NCI-H1436 (cell line): ENCODE measurements at places on chromosomes 2 and 18.
A peak's percentile ranks its signal among the peaks of the same experiment; 100 is the strongest.

DNA sequence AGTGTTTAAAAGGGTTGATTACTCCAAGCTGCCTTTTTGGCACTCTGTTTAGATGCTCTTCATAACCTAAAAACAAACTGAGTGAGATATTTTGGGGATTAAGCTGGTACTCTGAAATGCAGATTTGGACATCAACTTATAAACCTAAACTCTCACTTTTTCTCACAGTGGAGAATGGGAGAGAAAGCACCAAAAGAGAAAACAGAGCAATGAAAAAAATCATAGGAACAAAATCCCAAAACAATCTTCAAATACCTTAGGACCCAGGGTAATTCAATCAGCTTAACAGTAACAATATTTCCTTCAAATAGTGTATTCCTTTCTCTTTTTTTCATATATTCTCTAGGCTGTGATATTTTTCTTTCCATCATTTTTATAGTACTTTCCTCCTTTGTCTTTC, 11.5 kb downstream of the LRP1B start:
- no peak for DNase-seq

GRCh38 chr2:231047923-231048915, 8.4 kb upstream of the PSMD1 start:
- DNase-seq, result no peak

GRCh38 chr2:127790694-127791529, 20.1 kb downstream of the WDR33 start:
- peak; percentile 11 for DNase-seq

DNA sequence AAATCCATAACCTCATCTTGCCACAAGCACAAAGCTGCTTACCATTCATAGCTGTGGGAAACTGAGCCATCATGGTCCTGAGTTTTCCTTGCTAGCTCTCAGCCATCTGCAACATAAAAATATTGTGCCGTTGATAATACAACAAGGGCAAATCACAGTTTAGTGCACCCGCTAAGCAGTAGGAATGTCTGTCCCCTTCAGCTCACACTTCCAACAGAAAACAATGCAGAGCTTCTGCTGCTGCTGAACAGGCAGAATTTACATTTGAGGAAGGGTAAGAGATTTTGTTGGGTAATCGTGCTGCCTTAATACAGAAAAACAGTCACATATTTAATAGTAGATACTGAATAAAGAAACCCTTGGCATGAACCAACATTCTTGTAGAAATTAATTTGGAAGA, 32.3 kb downstream of the ITSN2 start:
- DNase-seq, result no peak

- DNase-seq, result no peak
Measured at GRCh38 chr2:81437456-81438000, 1133.0 kb upstream of the LRRTM1 start.

DNA sequence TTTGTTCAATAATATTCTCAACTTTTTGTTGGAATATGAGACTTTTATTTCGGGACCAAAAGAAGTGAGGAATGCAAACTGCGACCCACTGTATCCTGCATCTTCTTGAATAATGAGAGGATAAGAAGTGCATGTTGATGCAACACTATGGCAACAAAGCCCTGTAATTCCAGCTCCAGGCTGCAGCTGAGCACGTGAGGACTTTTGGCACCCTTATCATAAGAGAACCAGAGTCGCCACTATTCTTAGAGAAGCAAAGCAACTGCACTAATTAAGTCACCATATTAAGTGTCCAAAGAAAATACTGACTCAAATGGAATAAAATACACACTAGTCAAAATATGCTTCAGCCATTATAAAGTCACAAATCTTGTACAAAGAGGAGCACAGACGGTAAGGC, 65.8 kb downstream of the FAM210A start:
- no peak for DNase-seq

DNA sequence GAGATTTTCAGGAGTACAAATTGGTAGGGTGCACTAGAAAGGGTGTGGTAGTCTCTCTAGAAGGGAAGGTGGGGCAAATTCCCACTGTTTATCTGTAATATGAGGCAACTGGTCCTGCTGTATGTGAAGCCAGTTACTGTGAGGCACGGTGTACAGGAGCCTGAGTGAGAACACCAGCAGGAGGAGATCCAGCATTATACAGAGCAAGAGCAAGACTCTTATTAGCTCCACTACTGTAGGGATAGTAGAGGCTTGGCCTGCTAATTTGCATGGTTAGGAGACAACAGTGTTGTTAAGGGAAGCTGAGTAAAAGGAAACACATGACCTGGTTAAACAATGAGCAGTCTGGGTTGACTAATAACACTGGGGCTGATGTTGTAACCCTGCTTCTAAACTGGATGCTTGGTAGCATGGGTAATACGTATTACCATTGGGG, 76.3 kb upstream of the WDSUB1 start:
- no peak for DNase-seq

DNA sequence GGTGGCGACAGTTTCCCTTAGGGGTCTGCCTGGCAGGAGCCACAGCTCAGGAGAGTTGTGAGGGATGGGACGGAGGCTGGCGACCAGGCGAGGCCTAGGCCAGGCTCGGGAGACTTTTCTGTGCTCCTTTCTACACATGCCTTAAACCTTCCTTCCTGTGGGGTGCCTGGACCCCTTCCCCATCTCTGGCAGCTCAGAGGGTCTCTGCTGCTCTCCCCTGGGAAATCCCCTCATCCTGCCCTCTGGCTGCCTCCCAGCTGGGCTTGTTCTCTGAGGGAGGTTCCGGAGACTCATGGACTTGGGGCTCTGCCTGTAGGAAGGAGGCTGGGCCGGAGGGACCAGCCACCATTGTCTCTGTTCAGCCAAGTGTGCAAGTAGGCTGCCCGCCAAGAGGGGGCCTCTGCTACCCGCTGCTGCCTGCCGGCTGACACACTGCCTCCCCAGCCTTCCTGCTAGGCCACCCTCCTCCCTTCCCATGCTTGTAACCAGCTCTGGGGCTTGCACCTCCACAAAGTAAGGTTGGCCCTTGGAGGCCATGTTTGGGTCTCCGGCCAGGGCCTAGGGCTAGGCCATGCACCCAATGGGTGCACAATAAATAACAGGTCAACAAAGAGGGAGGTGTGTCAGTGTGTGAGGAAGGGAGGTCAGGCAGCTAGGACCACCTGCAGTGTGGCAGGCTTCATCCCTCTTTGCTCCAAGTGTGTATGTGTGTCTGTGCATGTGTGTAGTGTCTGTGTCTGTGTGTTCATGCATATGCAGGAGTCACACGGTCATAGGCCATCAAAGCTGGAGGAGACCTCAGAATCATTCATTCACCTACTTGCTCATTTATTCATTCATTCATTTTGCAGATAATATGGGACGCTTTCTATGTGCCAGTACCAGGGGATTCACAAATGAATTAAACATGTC, 28.8 kb downstream of the PSD4 start:
- DNase-seq, result no peak

GRCh38 chr18:34194239-34194638, 30.5 kb downstream of the NOL4 start:
- DNase-seq, result no peak

DNA sequence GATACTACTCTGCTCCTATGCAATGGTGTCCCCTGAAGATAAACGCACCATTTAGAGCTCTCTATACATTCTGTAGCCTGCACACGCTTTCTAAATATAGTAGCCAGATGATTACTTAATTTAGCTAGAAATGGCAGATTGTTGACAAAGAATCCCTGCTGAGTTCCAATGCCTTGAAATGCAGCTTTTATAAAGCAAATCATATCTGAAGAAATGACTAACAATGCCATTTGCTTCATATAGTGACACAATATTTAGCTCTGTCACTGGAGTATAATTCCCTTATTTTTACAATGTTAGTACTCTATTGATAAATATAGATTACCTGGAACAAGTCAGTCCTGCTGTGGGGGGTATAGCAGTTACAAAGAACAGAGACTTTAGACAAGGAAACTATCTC, 166.2 kb downstream of the CDCA7 start:
- DNase-seq, result no peak

DNA sequence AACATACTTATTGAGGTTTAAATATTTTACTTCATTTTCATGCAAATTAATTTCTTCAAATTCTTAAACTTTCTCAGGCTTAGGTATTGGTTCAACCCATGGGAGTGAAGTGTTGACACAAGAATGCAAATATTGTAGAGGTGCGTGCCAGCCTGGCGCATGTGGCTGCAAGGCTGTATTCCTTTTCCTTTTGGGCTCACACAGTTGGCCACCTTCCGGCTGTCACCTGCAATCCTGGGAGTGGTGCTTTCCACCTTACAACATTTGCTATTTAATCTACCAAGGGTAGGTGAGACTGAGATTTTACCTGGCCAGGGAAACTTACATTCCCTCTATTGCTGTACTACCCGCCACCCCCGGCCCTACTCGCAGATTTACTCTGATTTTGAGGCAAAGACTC, 141.1 kb downstream of the DCC start:
- DNase-seq, result no peak

- DNase-seq, result no peak
Measured at GRCh38 chr2:68466778-68467076, 367 bp downstream of the FBXO48 start.

DNA sequence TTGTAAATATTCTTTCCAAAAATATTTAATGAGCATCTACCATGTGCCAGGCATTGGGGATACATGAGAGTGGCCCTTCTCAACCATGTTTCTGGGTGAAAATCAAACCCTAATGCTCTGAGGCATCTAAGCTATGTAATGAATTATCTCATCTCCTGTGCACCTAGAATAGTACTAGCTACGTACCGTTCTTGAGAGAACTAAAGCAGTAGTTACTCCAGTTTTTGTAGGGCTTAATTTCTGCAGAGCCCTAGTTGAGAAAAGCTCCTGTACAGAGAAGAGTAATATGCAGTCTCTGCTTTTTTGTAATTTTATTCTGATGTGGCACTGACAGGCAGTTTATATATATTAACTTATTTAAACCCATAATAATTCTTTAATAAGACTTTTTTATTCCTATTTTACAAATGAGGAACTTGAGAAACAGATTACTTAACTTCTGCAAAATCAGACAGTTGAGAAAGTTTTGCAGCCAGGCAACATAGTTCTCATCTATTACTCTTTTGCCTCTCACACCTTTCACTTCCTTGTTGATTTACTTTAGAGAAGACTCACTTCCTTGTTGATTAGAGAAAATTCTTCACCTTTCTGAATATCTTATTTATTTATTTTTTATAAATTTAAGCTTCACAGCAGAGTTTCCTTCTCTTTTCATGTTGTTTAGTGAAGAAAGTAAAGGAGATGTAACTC, 3.1 kb downstream of the SPOPL start:
- no peak for DNase-seq

GRCh38 chr2:130963849-130964793, 127.4 kb downstream of the ARHGEF4 start:
- DNase-seq, result no peak

GRCh38 chr2:27315122-27315521, 6.9 kb upstream of the UCN start:
- no peak for DNase-seq

DNA sequence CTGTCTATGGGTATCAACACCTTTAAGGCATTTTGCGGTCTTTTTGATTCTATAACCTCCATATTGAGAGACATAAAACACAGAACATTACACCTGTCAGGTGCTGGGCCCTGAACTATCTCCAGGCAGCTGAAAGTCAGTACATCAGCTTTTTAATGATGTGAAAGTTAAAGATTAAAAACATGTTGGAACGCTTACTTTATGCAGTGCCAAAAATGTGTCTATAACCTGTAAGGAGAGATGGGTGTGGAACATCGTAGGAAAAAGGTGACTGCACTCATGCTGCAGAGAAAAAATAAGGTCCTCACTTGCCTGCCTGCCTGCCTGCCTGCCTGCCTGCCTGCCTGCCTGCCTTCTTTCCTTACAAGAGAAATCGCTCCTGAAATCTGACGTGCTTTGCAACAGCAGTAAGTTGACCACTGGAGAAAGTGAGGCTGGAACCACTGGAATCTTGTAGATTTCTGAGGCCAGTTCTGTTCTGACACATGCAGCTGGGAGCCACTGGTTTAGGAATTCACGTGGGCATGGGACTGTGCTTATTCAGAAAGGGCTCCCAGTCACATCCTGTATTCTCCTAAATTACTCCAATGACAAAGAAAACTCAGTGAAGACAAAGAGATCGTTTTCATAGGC, 34.1 kb downstream of the BCL11A start:
- DNase-seq, result no peak

GRCh38 chr2:200086911-200087310, 131.5 kb downstream of the MAIP1 start:
- no peak for DNase-seq

GRCh38 chr2:143905587-143905986, 614.3 kb downstream of the ZEB2 start:
- no peak for DNase-seq

DNA sequence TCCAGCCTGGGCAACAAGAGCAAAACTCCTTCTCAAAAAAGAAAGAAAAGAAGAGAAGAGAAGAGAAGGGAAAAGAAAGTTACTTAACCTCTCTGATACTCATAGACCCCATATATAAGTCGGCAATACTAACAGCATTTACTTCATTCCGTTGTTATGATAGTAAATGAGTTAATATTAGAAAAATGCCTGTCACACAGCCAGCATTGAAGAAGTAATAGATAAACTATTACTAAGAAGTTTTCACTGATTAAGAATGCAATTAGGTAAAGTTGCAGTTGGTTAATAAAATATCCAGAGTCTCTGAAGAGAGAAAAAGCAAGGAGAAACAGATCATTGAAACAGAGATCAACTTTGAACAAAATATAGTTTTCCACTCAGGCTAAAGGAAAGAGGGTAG, 161.3 kb upstream of the UBE2E3 start:
- DNase-seq, result no peak

DNA sequence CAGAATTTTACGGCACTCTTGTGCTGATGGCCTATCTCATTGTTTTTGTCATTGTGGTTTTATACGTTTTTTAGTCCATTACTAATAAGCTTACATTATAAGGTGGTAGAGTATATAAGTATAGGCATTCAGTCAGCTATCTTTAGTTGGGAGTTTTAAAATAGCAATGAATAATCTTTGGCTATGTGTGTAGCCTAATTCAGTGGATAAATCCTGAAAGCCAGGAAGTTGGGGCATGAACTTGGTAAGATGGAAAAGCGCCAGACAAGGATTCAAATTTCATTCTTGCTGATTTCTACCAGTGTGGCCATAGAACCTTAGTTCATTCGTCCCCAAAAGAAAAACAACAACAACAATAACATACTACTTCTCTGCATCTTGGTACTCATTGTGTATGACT, 31.2 kb downstream of the EPC2 start:
- no peak for DNase-seq

DNA sequence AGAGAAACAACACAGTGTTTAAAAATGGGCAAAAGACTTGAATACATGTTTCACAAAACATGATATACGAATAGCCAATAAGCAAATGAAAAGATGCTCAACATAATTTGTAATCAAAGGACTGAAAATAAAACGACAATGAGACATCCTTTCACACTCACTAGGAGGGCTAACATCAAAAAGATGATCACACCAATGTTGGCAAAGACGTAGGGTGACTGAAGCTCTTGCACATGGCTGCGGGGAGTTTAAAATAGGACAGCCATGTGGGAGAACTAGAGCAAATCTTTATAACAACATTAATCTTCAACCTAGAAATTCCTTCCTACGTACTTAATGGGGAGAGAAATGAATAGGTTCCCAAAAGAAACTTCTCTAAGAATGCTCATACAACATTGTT, 19.2 kb upstream of the SEH1L start:
- DNase-seq, result no peak

- no peak for DNase-seq
Measured at GRCh38 chr2:37829202-37829601, 95.9 kb upstream of the RMDN2 start.

GRCh38 chr2:228118940-228119339, 62.5 kb downstream of the SPHKAP start:
- DNase-seq, result no peak

- peak; percentile 46 for DNase-seq
Measured at GRCh38 chr2:25700221-25700660, 26.9 kb upstream of the DTNB start.
